ENCODE measurements at places on chromosomes 5 and 9. TPM values are rescaled to one million over a fixed set of nuclear protein-coding genes. Genes with fewer than 3 reads are reported as not detected.

DNA sequence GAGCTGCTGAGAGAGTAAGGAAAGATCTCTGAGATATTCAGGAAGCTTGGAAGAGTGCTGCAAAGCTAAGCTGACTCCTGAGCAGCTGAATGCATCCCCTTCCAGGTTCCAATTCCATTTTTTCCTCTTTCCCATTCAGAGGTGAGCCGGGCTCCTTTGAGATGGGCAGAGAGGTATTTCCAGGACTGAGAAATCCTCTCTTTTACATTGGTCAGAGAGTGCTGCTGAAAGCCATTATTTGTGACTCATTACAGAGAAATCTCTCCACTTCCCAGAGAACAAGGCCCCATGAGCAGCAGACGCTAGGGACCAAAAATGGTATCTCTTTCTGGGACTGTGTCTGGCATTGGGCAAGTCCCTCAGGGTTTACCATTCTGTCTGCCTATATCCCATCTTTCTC lies 3.7 kb downstream of the MCTP1 start:
- DNase-seq, result peak; percentile 23

GRCh38 chr5:96930058-96930457 lies 5.8 kb upstream of the LNPEP start:
- DNase-seq, result no peak

DNA sequence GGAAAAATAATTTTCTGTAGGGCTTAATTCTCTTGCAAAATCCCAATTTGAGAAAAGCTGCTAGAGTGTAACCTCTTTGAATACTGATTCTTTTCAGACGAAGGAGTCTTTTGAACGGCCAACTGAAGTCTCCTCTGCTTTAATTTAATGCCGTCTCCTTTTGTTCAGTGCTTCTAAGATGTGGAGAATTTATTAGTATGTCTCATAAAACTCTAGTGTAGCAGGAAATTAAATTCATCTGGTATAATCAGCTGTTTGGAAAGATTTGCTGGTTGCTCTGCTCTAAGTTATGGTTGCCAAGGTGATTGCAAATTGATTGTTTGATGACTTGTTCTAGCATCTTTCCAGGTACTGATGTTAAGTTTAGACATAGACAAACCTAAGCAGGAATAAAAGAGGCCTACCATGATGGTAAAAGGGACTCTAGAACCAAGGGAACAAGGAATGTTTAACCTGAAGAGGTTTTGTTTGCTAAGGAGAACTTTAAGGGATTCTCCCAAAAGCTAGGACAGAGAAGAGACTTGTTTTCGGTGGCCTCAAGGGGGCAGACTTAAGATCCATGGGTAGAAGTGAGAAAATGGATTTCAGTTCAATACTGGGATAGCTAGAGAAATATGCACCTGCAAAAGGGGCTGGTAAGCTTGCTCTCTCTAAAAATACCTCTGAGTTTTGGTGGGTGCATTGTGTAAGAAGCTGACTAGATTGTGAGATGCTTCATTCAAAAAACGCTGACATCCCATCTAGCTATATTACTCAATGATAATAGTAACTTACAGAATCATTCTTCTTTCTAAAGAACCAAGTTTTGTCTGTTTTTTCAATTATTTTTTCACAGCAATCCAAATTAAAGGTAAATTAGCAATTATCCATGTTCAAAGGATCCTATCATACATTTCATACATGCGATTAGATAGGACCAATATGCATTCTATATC lies 5.7 kb upstream of the ADRB2 start:
- DNase-seq, result peak; percentile 75

GRCh38 chr9:15401266-15401665 lies 21.4 kb upstream of the SNAPC3 start:
- DNase-seq, result no peak

GRCh38 chr9:126058011-126058531 lies 268.6 kb upstream of the MVB12B start:
- DNase-seq, result no peak

- DNase-seq, result peak; percentile 43
Measured at GRCh38 chr5:176608937-176609723, 826 bp downstream of the GPRIN1 start.

GRCh38 chr5:137438932-137439331 lies 60.2 kb downstream of the SPOCK1 start:
- no peak for DNase-seq

DNA sequence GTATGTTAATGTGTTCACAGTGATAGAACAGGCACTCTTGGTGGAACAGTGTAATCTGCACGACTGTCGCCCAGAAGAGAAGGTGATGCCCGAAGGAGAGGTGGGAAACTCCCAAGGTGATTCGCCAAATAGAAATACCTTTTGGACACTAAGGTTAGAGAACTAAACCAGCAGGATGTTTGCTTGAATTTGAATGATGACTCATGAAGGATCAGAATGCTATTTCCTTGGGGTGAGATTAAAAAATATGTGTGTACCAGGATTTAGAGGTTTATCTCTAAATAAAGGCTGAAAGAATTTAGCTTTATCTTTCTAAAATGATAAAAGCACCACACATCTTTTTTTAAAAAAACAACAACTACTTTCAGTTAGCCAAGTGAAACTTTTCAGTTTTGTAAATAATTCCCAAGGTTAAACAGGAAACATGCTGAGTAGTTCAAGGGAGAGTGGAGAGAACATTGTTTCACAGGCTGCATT lies 297.4 kb upstream of the TAS2R1 start:
- DNase-seq, result no peak

GRCh38 chr9:117687532-117687931 lies 16.7 kb upstream of the TLR4 start:
- no peak for DNase-seq

- DNase-seq, result no peak
Measured at GRCh38 chr9:125145425-125145824, 2.1 kb upstream of the SCAI start.

DNA sequence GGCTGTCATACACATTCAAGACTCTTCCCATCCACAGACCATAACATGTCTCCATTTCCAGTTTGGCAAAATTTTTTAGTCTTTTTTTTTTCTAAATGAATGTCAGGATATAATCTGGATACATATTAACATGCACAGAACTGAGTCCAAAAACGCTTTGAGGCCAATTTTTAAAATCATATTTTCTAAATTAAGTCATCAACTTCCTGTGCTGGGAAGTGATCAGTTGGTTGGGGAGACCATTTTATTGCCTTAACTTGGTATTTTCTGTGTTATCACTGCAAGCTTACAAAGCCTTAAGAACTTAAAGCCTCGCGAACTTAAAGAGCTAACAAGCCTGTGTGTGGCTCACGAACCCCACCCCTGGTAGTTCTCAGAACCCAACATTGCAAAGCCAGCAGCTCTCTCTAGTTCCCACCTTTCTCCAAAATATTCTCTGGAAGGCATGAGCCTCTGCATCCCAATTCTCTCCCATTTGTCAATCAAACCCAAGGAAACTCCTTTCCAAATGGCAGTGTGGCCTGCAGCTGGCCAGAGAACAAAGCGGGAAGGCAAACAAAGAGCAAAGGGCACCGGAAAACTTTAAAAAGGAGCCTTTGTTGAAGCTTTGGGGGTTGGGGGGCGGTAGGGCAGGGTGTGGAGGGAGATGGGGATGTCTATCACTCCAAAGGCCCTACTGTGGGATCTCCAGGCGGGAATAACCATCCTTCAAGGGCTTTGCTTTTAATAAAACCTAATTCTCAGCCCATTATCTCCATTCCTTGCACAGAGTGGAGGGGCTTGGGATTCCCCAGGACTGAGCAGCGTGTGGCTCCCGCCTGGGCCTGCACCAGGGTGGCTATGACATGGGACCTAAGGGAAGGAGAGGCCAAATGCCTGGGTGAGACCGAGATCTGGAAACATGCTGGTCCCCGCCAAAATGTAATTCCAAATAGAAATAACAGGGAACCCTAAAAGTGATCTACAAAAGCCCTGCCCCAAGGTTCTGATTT lies 65.0 kb downstream of the ROR2 start:
- no peak for DNase-seq

DNA sequence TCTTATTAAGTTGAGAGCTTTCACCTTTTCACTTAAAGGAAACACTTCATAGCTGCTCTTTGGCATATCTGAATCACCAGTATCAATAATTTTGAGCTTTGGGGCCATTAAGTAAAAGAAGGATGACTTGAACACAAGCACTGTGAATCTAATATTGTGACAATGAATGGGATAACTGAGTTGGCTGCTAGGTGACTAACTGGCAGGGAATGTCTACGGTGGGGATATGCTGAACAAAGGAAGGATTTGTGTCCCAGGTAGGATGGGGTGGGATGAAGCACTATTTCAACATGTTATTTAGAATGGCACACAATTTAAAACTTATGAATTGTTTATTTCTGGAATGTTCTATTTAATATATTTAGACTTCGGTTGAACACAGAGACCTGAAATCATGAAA lies 123.6 kb downstream of the TEX10 start:
- DNase-seq, result no peak

GRCh38 chr5:9878206-9878605 lies 248.1 kb upstream of the TAS2R1 start:
- DNase-seq, result no peak

GRCh38 chr9:109010746-109011145 lies 2.6 kb downstream of the CTNNAL1 start:
- DNase-seq, result peak; percentile 87

Gene TLX3
- not detected for total RNA-seq

Gene LOX
- total RNA-seq, result 100 TPM

GRCh38 chr5:127170918-127171600 lies 97.8 kb upstream of the C5orf63 start:
- DNase-seq, result no peak

DNA sequence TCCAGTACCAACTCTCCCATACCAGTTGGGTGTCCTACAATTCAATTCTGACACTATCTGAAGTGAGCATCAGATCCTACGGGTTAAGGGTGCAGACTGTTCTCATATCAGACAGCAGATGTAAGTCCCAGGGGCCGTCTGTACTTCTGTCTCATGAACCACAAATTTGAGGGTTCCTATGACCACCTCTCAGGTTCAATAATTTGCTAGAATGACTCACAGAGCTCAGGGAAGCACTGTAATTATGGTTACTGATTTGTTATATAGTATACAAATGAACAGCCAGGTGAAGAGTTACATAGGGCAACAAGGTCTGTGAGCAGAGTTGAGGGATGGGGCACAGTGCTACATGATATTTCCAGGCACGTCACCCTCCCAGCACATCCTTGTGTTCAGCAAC lies 499.1 kb downstream of the DMAC1 start:
- DNase-seq, result no peak

Gene C5orf52
- not detected for total RNA-seq

Measured in dermis blood vessel endothelial cell (primary cell).